Activated CD4-positive, alpha-beta T cell treated with anti-CD3 and anti-CD28 coated beads, Interleukin-2, amount 50 U/mL, for 24 hours (primary cell): ENCODE measurements at places on chromosomes 2 and 18.

- no peak for DNase-seq
Observed at GRCh38 chr2:70596293-70596692, 42.7 kb upstream of the TGFA start.

GRCh38 chr2:3641841-3642421 lies 16.1 kb upstream of the ALLC start:
- DNase-seq: no peak

DNA sequence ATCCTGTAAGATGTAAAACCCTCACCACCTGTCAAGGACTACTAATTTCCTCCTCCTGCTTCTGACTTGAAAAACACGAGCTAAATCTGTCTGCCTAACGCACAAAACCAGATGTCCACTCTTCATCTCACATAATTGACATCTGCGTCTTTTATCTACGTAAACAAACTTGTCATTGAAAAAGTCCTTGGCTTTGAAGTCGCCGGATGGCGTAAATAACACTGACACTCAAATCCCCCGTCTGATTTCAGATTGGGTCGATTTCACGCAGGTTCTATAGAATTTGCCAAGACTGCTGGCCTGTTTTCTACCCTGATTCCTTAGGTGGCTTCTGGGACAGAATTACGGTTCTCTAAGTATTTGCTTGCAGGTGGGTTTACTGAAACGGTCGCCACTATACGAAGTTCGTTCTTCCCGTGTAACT lies 539 bp upstream of the MOB4 start:
- no peak for DNase-seq

GRCh38 chr2:144498277-144498676 lies 21.6 kb downstream of the ZEB2 start:
- no peak for DNase-seq

DNA sequence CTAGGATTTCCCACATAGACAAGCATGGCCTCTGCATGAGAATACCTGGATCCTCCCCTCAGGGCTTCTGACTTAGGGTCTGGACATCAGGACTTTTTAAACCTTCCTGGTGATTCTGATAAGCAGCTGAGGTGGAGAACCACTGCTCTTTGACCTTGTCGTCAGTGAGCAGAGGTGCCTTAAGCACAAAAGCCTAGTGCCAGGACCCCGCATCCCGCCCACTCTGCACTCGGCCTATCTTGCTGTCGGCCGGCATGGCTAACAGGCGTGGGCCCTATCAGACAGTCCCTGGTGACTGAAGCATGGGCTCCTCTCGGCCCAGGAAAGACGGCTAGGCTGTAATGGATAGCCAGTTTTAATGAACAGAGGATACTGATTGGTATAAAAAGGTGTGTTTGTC lies 6.2 kb downstream of the ANKRD23 start:
- DNase-seq: no peak

DNA sequence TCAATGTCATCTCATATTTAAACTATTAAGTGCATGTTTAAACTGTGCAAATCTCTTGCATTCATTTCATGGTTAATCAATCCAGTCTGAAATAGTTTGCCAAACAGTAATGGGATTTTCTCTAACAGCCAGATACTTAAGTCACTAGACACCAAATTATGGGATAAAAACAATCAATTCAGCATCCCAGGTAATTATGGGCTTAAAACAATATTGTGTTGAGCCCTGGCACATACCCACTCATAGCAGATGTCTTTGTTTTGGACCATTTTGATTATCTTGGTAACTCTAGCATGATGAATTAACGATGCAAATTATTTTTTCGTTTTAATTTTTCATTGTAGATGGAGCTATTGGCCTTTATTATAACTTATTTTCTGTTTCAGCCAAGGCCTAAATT lies 118.5 kb upstream of the CD302 start:
- DNase-seq: no peak

DNA sequence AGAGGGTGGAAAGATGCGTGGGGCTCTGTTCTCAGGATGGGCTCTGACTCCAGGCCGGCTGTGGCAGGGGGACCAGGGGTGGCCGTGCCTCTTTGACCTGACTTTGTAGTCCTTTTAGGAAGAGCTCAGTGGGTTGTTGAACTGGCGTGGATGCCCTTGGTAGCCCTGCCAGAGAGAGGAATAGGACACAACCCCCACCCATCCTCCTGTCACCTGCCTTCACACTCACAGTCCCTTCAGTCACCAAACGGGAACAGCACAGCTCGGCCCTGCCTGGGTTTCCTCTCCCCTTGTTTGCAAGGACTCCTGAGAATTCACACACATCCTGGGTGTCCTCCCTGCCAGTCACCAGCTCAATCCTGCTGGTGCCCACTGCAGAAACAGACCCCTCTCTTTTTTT lies 20.1 kb upstream of the MRPL33 start:
- DNase-seq: no peak

DNA sequence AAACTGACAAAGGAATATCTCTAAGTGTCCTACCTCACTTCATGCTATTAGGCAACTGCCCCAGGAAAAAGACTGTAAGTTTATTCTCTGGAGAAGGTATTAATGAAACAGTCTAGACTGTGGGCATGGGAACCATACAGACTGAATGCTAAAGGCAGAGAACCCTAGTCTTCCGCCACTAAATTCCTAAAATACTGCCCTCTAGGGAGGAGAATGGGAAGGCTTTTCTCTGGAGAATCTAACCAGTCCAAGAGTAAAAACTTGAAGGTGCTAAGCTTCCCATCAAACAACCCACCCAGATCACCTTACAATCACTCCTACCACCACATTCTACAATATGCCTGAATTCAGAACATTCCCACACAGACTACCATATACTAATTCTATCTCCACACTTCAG lies 3.4 kb downstream of the SRBD1 start:
- no peak for DNase-seq

DNA sequence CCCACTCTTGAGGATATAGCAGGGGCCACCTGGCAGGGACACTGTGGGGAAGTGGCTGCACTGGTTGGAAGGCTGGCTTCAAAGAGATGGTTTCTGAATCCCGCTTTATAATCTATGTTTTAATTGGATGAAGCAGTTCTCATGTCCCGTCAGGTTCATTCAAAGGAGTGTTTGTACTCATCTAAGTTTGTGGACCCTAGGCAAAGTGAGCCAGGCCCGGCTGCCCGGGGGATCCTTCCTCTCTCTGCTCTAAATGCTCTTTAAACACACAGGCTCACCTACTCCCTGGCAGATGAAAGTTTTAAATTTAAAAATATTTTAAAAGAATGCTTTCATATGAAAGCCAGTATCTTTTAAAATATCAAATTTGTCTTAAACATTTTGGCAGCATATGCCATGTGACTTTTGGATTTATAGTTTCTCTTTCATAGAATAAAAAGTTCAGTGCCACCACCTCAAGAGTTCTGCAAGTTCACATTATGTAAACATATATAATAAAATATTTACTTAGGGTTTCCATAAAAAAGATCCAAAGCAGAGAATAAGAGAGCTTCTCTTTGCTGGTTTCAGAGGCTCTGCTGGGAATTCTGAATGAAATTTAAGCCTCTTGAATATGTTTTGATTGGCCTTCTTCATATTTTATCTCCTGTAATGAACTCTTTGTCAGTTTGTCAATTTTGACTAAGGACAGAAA lies 143.5 kb upstream of the ALPP start:
- DNase-seq: no peak

- DNase-seq: no peak
Observed at GRCh38 chr2:15990151-15991101, 50.1 kb downstream of the MYCN start.

GRCh38 chr2:148593421-148593820 lies 51.1 kb upstream of the EPC2 start:
- DNase-seq: no peak

DNA sequence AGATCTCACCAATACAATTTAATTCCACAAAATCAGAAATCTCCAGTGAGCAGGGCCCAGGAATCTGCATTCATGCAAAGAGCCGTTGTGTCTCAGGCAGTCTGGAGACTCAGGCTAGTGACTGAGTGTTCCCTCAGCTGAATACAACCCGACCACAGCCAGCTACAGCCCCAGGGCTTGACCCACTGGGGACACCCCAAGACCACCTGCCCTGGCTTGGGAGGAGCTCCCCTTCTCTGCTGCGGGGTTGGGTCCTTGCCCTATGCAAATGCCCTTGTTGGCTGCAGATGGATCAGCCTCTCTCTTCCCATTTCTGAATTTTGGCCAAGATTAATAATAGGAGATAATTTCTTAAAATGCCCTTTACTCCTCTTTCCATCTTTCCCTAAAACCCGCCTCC lies 157.7 kb downstream of the TWIST2 start:
- no peak for DNase-seq

DNA sequence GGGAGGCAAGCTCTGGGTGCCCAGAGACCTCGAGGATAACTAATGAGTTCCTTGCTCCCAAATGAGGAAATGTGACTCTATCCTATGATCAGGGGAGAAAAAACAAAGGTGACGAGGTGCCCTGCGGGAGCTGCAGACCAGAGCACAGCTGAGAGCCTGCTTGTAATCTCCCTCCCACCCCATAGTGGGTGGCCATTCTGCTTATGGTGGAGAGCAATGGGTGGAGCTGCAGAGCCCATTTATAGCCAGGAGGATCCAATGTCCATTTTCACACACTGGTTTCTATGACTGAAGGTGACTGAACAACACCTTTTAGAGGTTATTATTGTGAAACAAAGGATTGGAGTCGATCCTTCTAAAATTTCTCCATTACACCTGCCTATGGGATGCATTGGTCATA lies 153.3 kb downstream of the COL6A3 start:
- DNase-seq: no peak

- no peak for DNase-seq
Observed at GRCh38 chr2:58794103-58794502, 553.0 kb upstream of the FANCL start.

DNA sequence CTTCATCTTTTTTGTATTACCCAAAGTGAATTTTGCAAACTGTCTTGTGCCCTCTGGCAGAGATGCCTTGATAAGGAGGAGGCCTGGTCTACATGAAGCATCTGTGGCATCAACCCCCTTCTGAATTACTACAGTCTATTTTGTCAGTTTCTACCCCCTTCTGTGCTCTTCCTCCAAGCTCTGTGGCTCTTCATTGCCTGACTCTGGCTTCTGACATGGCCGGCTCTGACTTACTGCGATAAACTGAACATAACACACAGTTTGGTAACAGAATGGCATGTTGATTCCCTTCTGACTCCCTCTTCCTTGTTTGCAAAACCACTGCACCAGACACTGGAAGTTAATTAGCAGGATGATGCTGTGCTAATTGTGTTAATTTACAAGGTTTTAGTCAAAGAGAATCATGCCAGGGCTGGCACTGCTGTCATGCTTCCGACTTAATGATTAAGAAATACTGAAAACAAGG lies 122.5 kb downstream of the FIGN start:
- DNase-seq: no peak

GRCh38 chr2:85834466-85834865 lies 54.3 kb downstream of the ST3GAL5 start:
- no peak for DNase-seq
